Esophagus muscularis mucosa (tissue), 4 donors: ENCODE measurements at places on chromosomes 1 and 21. TPM values are rescaled to one million over a fixed set of nuclear protein-coding genes. Genes with fewer than 3 reads are reported as not detected.

GRCh38 chr1:222820171-222820712 lies 5.4 kb downstream of the DISP1 start:
- no peak overlapping the region for H3K27ac ChIP-seq
- no peaks in the 10 kb centered on the region for H3K36me3 ChIP-seq
- H3K4me3 ChIP-seq, result no peak overlapping the region
- no peaks in the 10 kb centered on the region for H3K27me3 ChIP-seq

PADI4 gene
- not detected for total RNA-seq

DNA sequence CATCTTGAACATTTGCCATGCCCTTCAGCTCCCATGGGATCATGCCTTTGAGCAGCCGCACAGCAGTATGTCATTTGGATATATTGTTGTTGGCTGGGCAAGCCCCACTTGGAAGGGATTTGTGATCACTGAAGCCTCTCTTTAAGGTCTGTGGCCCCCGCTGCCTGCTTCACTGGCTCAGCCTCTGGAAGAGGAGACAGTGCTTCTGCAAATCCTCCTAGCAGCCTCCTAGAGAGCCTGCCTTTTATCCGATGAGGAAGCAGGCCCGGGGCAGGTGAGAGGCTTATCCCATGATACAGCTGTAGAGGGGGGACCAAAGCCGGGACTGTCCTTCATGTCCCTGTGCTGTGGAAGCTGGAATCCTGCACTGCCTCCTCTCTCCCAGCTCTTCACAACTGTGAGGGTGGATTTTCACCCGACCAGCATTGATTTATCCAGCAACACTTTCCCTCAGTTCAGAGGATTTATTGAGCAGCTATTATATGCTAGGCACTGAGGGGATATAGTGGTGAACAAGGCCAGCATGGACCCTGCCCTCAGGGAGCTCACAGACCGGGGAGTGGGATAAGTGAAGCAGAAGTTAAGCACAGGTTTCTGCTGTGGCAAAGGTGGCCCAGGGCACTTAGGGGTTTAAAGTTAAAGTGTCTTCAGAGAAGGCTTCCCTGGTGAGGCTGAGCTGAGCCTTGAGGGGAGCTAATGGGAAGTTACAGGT lies 3.9 kb downstream of the TMEM61 start:
- H3K4me1 ChIP-seq, result no peaks in the 10 kb centered on the region
- no peak overlapping the region for H3K4me3 ChIP-seq
- DNase-seq, result no peak
- no peaks in the 10 kb centered on the region for H3K27me3 ChIP-seq
- H3K27ac ChIP-seq, result no peak overlapping the region

DNA sequence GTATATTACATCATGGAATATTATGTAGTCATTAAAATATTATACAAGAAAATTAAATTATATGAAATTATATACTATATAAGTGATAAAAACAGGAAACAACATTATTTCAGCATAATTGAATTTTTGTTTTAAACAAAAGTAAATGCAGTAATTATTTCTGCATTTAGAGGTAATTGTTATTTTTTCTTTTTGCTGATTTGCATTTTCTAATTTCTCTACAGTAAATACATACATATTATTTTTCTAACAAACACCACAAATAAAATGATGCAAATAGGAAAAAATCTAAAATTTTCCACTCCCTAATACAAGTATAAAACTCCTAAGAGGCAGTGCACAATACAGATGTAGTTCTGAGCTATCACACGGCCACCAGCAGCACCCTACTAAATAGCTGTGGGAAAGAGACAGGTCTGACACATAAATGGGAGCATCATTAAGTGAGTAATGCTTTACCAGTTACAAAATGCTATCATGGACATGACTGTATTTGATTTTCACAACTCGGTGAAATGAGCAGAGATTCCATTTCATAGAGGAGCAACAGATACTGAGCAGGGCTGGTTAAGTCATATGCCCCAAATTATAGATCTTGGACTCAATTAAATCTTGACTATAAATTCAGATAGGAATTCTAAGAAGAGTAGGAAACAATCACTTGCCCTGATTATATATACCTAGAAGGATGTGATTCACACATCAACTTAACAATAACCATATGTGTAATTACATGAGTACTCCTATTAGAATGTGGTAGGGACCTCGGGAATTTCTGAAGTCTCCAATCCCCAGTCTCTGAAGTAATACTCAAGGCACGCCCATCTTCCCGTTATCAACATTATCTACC lies 49.0 kb downstream of the NRIP1 start:
- DNase-seq, result no peak
- no peaks in the 10 kb centered on the region for H3K27me3 ChIP-seq
- H3K4me3 ChIP-seq, result no peak overlapping the region
- H3K36me3 ChIP-seq, result no peaks in the 10 kb centered on the region

OR2T5 gene
- not detected for total RNA-seq

C1orf115 gene
- 13.8 TPM for total RNA-seq

SLC44A5 gene
- not detected for total RNA-seq

DNA sequence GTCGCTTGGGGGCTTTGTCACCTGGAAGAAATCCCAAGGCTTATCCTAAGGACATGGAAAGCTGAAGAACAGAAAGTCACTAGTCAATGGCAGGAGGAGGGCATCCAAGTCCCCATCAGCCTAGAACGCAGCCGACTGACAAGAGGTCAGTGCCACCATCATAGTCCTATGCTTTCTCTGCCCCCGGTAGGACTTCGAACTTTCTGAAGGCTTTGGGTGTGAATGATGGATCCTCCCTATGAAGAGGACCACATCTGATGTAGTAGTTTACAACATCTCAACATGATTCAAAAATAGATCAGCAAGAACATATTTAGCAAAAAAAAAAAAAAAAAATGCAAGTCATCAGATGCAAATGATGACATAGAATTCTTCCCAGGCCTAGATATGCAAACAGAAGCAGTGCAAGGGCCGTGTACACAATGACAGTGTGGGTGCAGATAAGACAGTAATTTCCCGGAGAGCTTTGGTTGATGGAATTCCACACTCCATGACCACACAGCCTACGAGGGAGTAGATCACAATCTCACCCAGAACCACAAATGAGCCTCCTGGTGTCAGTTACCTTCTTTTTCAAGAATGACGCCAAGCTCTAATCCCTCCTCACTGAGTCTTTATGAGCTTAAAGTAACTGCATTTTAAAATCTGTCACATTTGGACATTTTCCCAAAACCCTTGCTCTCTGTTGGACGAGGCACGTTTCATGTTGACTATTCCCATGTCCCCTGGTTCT lies 88.2 kb downstream of the PSMG1 start:
- no peak for DNase-seq
- no peak overlapping the region for H3K4me3 ChIP-seq
- H3K36me3 ChIP-seq, result no peaks in the 10 kb centered on the region
- H3K27me3 ChIP-seq, result no peaks in the 10 kb centered on the region
- H3K27ac ChIP-seq, result peak overlapping the region; percentile 57

DNA sequence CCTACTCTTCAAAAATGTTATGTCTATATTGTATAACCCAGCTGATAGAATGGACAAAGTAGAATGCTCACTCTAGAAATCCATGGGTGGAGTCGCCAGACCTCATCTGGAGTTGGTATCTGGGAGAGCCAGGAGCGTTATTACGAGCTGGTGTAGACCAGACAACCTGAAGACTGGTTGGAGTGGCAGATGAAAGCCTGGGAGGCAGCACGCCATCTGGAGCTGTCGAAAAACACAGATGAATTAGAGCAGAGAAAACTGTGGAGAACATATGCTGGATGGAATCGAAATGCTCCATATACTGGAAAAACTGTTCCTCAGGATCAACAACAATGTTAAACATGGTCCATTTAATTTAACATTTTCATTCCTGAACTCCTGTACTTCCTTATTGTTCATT lies 333.6 kb downstream of the KCTD3 start:
- no peaks in the 10 kb centered on the region for H3K36me3 ChIP-seq
- H3K4me1 ChIP-seq, result no peaks in the 10 kb centered on the region
- no peak overlapping the region for H3K27ac ChIP-seq
- H3K27me3 ChIP-seq, result no peaks in the 10 kb centered on the region

DNA sequence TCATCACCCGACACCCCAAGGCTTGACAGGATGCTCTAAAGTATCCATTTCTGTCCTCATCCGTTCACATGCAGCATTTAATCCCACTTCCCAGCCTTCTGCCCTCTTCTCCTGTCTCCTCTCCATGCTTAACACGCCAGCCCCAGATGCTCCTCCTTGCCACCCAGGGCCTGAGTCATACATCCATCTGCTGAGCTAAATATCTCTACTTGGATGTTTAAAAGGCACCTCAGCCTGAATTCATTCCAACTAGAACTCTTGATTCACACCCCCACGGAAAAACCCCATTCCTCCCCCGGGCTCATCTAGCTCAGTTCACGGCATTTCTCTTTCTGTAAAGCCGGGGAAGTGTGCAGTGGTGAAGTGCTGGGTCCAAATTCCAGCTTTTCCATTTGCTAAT lies 27.7 kb downstream of the TEX35 start:
- no peak overlapping the region for H3K4me3 ChIP-seq
- H3K36me3 ChIP-seq, result no peaks in the 10 kb centered on the region
- H3K27ac ChIP-seq, result no peak overlapping the region
- no peak for DNase-seq
- H3K27me3 ChIP-seq, result no peaks in the 10 kb centered on the region
- peaks cover 42% of the 10 kb centered on the region for H3K4me1 ChIP-seq

DNA sequence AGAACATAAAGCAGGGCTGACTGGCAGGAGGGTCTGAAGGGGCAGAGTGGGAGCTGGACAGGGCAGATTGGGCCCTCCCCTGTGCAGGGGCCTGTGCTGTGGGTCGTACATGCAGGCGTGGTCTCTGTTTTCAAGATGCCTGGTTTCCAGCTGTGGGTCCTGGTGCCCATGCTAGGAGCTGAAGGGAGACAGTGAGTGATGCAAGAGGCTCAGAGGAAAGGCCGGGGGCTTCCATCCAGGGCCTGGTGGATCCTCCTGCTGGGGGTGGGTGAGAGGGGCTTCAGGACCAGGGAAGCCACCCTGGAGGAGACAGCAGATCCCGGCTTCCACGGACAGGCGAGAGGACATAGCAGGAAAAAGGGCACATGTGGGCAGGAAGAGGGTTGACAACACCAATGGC lies 349.0 kb upstream of the VAMP3 start:
- no peaks in the 10 kb centered on the region for H3K27me3 ChIP-seq
- no peaks in the 10 kb centered on the region for H3K36me3 ChIP-seq
- no peak overlapping the region for H3K27ac ChIP-seq
- H3K4me3 ChIP-seq, result no peak overlapping the region

NUF2 gene
- 0.52 TPM for total RNA-seq

DNA sequence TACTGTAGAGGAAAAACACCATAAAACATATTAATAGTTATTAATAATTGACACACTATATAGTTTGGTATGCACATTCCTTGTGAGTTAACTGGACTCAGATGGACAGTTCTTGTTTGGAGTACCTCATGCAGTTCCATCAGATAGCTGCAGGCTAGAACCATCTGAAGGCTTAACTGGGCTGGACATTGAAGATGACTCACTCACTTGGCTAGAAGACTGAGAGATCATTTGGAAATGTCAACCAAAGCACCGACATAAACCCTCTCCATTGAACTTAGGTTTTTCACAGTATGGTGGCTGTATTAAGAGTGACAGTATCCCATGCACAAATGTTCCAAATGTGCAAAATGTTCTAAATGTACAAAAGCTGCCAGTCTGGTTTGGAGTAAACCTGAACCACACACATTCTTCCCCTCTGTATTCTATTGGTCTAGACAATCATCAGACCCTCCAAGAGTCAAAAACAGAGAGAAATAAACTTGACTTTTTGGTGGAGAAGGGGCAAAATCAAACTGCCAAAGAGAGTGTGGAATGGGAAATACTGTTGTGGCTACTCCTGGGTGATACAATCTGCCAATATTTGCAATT lies 708.4 kb downstream of the KCNT2 start:
- H3K4me1 ChIP-seq, result peaks cover 4% of the 10 kb centered on the region
- no peaks in the 10 kb centered on the region for H3K27me3 ChIP-seq
- no peak overlapping the region for H3K4me3 ChIP-seq

GRCh38 chr1:234906654-234907053 lies 222.0 kb downstream of the TOMM20 start:
- no peaks in the 10 kb centered on the region for H3K36me3 ChIP-seq
- H3K27me3 ChIP-seq, result no peaks in the 10 kb centered on the region
- no peak overlapping the region for H3K27ac ChIP-seq

- H3K36me3 ChIP-seq, result no peaks in the 10 kb centered on the region
- no peak overlapping the region for H3K27ac ChIP-seq
- no peaks in the 10 kb centered on the region for H3K4me1 ChIP-seq
These were observed 215.4 kb upstream of the PROX1 start for GRCh38 chr1:213772128-213773063.

SLC1A7 gene
- total RNA-seq, result 0.99 TPM

ADAM30 gene
- not detected for total RNA-seq

CD160 gene
- not detected for total RNA-seq

TSPEAR gene
- total RNA-seq, result under 0.01 TPM

- no peak overlapping the region for H3K4me3 ChIP-seq
- H3K27ac ChIP-seq, result no peak overlapping the region
- H3K27me3 ChIP-seq, result no peaks in the 10 kb centered on the region
These were observed 129.8 kb upstream of the PRDX6 start for GRCh38 chr1:173347282-173347818.

- H3K36me3 ChIP-seq, result no peaks in the 10 kb centered on the region
- H3K27me3 ChIP-seq, result no peaks in the 10 kb centered on the region
- DNase-seq, result no peak
- no peak overlapping the region for H3K4me3 ChIP-seq
- peaks cover 36% of the 10 kb centered on the region for H3K4me1 ChIP-seq
- H3K27ac ChIP-seq, result no peak overlapping the region
These were observed 122.8 kb upstream of the SLC25A33 start for GRCh38 chr1:9416506-9416905.

- H3K27ac ChIP-seq, result no peak overlapping the region
- peaks cover 43% of the 10 kb centered on the region for H3K4me1 ChIP-seq
- H3K4me3 ChIP-seq, result no peak overlapping the region
These were observed 61.8 kb downstream of the MACF1 start for GRCh38 chr1:39266269-39266668.

DNA sequence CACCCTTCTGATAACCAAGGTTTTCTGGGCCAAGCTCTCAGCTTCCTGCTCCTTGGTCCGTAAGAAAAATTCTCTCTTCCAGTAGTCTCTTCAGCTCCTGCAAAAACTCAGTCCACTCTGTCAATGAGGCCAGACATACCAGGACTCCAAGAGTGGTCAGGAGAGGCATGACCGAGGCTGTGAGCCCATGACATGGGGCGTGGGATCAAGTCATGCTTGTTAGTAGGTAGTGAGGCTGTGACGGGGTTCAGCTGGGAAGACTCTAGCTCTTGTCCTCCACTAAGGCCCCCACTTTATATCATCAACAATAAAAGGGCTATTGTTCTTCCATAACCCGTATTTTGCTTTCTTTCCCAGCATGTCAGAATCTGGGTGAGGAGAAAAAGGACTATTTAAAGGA lies 10.1 kb upstream of the HCRTR1 start:
- no peak overlapping the region for H3K27ac ChIP-seq
- H3K4me1 ChIP-seq, result no peaks in the 10 kb centered on the region
- H3K4me3 ChIP-seq, result no peak overlapping the region
